ENCODE measurements at places on chromosomes 1 and 21.

DNA sequence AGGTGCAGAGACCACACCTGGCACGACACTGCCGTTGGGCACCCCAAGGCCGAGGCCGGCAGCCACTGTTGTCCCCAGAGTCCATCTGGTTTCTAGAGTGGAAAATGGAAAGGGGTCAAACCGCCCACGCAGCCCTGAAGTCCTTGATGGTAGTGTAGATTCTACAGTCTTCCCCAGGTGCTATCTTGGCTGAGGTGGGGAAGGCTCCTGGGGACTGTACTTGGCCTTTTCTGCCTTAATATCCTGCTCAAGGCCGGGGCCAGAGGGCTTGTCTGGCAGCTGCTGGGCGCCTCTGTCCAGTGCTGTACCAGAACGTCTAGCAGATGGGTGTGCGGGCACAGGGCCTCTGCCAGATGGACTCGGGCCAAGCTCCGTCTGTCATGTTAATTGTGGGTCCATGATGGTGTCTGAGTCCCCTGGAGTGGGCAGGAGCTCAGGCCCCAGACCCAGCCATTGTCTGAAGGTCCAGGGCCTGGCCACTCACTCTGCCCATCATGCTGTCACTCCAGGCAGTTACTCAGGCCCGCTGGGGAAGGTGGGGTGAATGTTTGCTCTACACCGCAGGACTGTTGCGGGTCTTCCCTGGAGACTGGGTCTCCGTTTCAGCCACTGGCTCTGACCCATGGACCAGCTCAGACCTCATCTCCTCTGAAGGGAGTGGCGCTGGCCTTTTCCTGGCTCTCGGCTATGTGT, 161.9 kb upstream of the COL6A1 start:
- DNase-seq = no peak

DNA sequence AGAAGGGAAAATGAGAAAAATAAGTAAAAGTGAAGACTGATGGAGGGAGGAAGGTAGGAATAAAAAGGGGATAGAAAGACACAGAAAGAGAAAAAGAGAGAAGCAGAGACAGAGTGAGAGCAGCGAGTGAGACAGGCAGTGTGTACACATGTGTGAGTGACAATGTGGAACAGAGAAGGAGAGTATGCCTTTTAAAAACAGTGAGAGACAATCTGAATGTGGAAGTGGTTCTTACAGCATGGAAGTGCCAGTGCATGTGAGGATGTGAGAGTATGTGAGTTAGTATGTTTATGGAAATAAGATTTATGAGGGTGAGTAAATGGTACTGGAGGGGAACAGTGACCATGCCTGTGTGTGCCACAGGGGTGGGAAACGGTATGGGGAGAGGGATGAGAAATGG, 1.2 kb downstream of the NEGR1 start:
- no peak for DNase-seq

- no peak for DNase-seq
Observed at GRCh38 chr1:193265716-193266115, 79.3 kb upstream of the B3GALT2 start.

DNA sequence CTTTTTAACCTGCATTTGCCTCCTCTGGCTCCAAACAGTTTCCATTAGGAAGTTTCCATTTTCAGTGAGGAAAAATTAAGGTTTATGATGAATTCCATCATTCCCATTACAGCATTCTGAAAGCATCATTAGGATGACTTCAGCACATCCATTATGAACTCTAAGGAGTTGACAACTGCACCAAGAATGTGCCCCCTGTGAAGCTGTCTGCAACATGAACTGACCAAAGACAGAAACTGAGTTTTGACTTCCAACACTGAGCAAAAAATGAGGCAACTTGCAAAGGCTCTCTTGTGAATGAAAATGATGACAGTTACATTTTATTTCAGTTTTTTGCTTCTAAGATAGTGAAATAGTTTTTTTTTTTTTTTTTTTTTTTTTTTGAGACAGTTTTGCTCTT, 18.3 kb upstream of the KCNE1 start:
- no peak for DNase-seq

GRCh38 chr1:55128418-55128995, 86.7 kb downstream of the USP24 start:
- DNase-seq = no peak

GRCh38 chr1:239763850-239764249, 327.8 kb upstream of the FMN2 start:
- DNase-seq = no peak

DNA sequence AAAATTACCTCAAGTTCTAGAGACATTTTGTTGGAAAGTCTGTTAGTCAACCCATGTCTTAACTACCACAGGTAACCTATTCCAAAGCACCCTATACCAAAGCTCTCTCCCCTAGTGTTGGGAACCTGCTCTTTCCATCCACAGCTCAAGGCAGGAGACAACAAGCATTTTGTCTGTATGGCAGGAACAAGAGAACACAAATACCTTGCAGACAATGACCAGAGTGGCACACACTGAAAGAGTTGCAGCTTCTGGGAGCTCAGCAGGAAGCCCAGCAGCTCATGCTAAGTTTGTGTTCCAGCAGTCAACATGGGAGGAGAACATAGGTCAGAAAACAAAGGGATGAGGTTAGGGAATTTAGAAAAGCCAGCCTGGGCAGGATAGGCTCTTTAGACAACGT, 300.8 kb downstream of the HHIPL2 start:
- DNase-seq = peak; percentile 29

DNA sequence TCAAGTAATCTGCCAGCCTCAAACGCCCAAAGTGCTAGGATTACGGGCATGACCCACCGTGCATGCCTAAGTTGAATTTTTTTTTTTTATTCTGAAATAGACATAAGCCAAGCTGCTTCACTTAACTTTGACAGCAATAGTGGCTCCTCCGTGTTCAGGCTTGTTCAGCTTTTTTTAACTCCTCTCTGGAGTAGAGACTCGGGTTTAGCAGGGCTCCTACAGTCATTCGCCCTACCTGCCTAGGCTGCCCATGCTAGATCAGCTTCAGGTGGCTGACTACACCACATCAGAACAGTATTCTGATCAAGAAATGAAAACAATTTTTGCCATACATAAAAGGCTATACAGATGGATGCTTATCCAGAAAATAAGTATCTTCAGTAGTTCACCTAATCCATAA, 14.7 kb downstream of the ARID4B start:
- DNase-seq = no peak

DNA sequence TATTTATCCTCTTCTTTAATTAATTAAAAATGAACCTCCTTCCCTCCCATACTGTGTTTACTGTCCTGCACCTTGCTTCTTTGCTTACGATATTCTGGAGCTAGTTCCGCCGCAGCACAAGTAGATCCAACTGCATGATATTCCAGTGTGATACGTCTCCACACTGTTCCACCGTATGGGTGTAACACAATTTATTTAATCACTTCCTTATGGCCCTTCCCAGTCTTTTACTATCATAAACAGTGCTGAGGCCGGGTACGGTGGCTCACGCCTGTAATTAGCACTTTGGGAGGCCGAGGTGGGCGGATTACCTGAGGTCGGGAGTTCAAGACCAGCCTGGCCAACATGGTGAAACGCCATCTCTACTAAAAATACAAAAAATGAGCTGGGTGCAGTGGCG, 25.7 kb downstream of the CNST start:
- no peak for DNase-seq

DNA sequence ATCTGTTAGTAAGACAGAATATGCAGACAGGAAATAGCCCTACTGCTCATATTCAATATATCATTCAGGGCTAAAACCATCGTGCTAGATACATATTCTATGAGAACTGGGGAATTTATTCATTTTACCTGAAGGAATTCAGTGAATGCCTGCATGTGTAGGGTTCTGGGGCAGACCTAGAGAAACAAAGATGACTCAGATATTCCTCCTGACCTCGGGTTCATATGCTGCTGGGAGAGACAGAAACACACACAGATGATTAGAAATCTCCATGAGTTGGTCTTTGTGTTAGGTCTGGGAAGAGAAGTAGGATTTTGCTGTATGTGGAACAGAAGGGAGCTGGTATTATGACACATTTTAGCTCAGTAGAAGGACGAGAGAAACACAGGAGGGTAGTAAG, 176.5 kb upstream of the ST6GALNAC5 start:
- no peak for DNase-seq

DNA sequence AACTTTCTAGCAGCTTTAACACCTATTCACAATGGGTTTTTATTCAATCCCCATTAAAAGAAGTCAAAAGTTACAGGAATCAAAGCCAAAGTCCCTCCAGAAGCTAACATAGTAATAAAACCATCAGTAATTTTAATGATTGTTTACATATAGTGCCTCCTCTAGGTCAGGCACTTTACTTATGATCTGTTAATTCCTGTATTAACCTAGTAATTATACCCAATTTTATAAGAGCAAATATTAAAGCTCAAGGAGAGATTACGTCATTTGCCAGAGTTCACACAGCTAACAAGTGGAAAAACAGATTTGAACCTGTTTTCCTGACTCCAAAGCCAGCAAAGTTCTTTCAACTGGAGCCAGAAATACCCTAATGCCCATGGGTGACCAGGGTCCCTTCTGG, 112.9 kb upstream of the F3 start:
- DNase-seq = no peak

DNA sequence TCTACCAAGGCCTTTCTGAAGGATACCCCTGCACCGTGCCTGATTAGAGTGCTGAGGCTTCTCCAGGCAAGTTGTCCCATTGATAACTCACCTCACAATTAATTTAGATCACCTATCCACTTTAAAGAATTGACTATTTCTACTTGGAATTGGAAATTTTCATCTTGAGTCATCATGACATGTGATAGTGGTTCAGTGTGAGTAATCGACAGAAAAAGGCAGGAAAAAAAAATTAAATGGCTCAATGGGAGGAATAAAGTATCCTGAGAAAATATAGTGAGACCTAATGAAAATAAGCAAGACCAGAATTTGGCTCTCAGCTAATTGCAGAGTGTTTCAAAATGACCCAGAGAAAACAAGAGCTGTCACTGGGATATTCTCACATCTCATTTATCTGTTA, 222.4 kb upstream of the C8B start:
- DNase-seq = no peak

DNA sequence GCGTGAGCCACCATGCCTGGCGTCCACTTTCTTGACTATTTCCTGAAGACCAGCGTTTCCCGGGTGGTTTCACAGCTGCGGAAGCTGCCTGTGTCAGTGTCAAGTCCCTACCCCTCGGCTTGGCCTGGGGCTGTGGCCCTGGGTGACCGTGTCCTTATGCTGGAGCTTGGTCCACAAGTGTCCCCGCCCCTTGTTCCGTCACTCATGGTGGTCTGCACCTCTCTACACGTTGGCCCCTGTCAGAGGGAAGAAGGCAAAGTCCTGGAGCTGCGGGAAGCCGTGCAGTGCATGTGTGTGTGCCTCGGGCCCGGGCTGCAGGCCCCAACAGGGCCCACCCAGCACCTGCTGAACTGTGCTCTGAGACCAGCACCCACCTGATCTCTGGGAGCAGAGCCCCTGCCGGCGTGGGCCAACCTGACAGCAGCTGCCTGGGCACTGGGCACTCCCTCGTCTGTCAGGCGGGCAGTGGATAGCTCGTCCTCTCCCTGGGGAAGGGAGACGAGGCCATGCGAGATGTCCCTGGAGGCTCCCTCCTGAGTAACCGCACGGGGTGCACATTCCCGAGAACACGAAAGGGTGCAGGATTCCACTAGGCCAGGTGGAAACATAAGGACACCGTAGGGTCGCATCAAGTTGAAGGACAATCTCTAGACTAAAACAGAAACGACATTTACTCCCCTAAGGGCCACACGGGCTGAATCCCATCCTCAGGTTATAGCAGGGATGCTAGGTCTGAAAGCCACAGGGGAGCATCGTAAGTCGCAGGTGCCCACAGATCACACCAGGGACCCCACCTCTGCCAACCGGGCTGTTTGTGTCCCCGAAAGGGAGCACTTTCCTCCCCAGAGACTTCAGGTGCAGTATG, 2.4 kb upstream of the C1orf159 start:
- no peak for DNase-seq

GRCh38 chr1:166488327-166488726, 321.5 kb upstream of the FAM78B start:
- no peak for DNase-seq

DNA sequence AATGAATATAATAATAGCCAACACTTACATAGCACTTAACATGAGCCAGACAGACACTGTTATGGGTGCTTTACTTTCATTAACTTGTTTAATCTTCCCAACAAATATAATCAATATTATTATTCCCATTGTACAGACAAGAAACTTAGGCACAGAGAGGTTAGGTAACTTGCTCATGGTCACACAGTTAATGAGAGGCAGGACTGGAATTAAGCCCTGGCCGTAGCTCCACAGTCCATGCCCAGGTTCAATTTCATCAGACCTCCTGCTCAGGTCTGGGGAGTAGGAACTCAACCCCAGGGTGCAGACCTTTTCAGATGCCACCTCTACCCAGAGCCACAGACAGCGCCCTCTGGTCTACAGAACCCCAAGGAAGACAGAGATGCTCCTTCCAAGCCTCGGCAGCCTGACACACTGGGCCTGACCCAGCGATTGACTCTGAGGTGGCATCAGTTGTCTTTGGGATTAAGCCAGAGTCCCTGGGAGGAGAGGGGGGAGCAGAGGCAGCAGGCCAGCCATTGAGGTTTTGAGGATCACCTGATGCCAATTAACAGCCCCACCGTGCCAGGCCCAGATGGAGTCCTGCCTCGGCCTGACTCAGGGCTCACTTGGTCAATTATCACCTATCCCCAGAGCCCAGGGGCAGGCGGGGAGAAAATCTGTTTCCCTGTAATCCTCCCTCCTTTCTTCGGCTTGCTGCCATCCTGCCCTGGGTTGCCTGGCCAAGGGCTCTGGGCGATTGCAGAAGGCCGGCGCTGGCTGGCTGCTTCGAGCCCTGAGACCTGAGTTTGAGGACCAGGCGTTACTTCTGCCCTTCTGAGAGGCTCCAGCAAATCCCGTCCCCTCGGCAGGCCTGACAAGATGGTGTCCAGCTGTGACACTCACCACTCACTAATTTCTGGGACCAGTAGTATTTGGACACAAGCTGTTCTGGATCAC, 116.7 kb downstream of the LACTBL1 start:
- DNase-seq = no peak

GRCh38 chr1:38284953-38285352, 238.4 kb upstream of the POU3F1 start:
- no peak for DNase-seq

- no peak for DNase-seq
Observed at GRCh38 chr1:96465441-96465840, 256.1 kb upstream of the PTBP2 start.

DNA sequence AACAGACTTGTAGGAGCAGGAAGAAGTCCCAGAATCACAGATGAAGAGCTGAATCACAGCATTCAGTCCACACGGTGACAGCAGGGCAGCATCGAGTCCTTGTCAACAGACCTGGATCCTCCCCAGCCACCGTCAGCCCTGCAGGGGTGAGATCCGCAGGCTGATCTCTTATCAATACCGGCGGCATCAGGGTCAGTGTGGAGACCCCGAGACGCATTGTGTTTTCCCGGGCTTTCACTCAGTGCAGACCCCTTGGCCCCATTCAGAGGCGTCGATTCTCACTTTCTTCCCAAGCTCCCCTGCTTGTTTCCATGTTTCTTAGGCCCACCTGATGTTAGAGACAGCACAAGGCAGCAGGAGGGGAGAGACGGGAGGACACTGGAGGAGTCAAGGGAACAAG, 609.6 kb downstream of the PTPRU start:
- no peak for DNase-seq

DNA sequence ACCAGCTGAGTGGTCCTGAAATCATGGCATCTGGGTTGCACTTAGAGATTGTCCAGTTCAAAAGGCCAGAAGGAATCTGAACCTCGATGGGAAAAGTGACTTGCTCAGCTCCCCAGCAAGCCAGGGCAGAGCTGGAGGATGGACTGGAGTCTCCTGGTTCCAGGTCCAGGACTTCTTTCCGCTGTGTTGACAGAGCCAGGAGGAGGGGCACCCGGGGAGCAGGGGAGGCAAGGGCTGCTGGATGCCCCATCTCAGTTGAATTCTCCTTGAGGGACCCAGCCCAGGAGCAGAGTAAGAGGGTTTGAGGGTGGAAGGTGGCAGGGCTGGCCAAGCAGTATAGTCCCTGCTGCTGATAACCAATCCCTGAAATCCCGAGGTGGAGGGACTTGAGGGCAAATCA, 2.4 kb upstream of the ALPL start:
- no peak for DNase-seq

All from neuronal stem cell (in vitro differentiated cells).